ENCODE measurements at places on chromosomes 13 and 19. TPM values are rescaled to one million over a fixed set of nuclear protein-coding genes. Genes with fewer than 3 reads are reported as not detected.

DNA sequence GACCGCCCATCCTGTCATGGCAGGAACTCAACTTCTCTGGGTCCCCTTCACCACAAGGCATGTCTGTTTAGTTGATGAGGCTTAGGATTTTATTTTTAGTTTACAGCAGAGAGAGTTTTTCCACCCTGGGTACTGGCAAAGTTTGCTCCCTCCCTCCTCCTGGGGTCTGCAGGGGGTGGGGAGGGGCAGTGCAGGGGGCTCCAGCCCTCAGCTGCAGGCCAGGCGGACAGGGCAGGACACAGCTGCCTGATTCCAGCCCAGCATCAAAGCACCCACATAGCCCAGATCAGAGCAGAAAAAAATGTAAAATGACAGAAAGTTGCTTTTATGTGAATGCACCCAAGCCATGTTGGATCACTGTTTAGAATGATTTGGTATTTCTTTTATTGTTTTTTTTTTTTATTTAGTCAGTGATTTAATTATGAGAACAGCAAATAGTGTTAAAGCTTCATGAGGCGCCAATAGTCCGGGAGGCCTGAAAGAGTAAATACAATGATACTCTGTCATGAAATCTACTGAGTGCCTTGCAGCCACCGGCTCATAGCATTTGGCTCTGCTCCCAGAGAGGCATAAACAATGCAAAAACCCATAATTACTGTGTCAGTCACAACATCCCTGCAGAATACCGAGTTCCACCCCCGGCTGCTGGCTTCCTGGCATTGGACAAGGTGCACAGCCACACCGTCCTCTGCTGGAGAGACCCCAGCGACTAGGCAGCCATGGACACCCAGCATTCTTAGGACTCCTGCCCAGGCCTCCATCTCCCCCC lies 923.5 kb downstream of the UQCRFS1 start:
- DNase-seq, result peak; percentile 37

GRCh38 chr13:44195245-44195644 lies 178.4 kb upstream of the SERP2 start:
- no peak for DNase-seq

- DNase-seq, result no peak
These were observed 8.7 kb downstream of the PLPP2 start for GRCh38 chr19:282501-282900.

DNA sequence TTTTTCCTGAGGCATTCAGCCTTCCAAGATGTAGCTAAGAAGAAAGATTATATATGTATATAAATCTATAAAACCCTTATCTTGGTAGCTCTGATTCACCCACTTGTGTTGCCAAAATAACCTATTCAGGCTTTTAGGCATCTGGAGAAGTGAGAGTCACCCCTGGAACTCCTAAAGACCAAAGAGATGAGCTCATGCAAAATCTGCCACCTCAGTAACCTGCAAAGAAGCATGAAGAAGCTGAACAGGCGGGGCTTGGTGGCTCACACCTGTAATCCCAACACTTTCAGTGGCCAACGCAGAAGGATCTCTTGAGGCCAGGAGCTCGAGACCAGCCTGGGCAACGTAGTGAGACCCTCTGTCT lies 393.7 kb downstream of the FOXO1 start:
- DNase-seq, result no peak

DNA sequence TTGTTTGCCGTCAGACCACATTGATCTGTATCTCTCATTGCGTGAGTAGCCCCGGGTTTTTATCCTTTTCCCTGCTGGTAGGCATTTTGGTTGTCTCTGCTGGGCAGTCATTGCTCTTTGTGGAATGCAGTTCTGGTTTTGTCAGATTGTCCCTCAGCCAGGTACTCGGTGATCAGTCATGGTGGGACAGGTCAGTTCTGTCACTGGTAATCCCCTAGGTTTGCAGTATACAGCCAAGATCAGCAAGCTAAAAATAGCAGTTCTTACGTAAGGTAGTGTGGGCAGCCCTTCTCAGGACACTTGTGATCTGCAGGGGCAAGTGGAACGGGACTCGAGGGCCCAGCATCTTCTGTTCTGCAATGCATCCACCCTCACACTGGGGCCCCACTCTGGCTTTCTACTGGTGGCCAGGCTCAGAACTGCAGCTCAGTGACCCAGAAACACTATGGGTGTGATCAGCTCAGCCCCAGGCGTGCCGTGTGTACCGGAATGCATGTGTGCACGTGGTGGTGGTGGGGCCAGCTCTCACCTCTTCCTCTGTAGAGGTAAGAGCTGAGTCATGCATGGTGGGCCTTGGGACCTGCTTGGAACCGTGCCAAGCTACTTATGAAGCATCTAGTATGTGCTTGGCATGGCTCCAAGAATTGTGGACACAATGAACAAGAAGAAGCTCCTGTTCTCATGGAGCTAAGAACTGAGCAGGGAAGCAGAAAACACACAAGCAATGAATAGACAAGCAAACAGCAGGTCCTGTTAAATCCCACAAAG lies 6.3 kb downstream of the PLEKHF1 start:
- peak; percentile 4 for DNase-seq

GRCh38 chr19:45955905-45956608 lies 17.6 kb downstream of the NOVA2 start:
- peak; percentile 99 for DNase-seq

Gene MBD3L2
- not detected for total RNA-seq

Gene CALM3
- 351 TPM for total RNA-seq

DNA sequence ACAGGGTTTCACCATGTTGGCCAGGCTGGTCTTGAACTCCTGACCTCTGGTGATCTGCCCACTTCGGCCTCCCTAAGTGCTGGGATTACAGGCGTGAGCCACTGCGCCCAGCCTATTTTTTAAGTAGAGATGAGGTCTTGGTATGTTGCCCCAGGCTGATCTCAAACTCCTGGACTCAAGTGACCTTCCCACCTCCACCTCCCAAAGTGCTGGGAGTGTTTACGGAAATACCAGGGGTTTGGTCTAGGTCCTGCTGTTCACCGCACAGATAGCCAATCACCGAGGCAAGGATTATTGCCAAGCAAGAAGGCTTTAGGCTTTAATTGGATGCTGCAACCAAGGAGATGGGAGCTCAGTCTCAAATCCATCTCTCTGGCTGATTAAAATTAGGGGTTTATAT lies 11.6 kb downstream of the CLEC4G start:
- no peak for DNase-seq

Gene PALM3
- total RNA-seq, result 0.31 TPM

Gene SPRYD7
- total RNA-seq, result 7.5 TPM

- no peak for DNase-seq
These were observed 6.5 kb downstream of the KCTD4 start for GRCh38 chr13:45194081-45194939.

Gene C19orf38
- total RNA-seq, result not detected

DNA sequence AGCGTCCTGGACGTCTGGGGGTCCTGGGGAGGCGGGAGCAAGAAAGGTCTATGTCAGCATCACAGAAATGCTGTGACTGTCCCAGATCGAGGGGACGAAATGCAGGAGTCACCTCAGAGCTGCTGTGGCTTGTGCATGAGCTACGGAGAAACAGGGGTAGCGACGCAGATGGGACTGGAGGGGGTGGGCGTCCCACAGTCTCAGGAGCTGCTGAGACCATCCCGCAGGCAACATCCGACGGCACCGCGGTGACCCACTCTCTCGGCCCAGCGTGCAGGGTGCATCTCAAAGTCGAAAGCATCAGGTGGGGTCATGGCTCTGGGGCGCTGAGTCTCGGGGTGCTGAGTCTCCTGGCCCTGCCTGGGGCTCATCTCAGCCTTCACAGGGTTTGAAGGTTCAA lies 37.4 kb upstream of the C13orf46 start:
- DNase-seq, result no peak

- DNase-seq, result no peak
These were observed 14.5 kb upstream of the ATP11A start for GRCh38 chr13:112675366-112675756.

DNA sequence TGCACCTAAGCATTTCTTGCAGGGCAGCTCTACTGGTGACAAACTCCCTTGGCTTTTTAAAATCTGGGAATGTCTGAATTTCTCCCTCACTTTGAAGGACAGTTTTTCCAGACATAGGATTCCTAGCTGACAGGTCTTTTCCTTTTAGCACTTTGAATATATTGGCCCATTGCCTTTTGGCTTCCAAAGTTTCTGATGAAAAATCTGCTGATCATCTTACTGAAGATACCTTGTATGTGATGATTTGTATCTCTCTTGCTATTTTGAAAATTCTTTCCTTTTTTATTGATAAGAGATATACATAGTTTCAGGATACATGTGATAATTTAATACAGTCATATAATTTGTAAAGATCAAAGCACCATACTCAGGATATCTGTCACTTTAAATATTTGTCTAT lies 211.1 kb downstream of the ZIC5 start:
- DNase-seq, result no peak

Gene CGB1
- total RNA-seq, result not detected

Gene NPAS1
- total RNA-seq, result 0.62 TPM

GRCh38 chr13:107580741-107581412 lies 634.5 kb downstream of the LIG4 start:
- peak; percentile 80 for DNase-seq

GRCh38 chr13:66680031-66680430 lies 550.1 kb downstream of the PCDH9 start:
- no peak for DNase-seq
